ENCODE measurements at places on chromosomes 16 and 17.

GRCh38 chr16:73887911-73888310, 408.7 kb upstream of the PSMD7 start:
- DNase-seq = no peak

- no peak for DNase-seq
Measured at GRCh38 chr16:66599726-66600125, 4.8 kb upstream of the CMTM3 start.

DNA sequence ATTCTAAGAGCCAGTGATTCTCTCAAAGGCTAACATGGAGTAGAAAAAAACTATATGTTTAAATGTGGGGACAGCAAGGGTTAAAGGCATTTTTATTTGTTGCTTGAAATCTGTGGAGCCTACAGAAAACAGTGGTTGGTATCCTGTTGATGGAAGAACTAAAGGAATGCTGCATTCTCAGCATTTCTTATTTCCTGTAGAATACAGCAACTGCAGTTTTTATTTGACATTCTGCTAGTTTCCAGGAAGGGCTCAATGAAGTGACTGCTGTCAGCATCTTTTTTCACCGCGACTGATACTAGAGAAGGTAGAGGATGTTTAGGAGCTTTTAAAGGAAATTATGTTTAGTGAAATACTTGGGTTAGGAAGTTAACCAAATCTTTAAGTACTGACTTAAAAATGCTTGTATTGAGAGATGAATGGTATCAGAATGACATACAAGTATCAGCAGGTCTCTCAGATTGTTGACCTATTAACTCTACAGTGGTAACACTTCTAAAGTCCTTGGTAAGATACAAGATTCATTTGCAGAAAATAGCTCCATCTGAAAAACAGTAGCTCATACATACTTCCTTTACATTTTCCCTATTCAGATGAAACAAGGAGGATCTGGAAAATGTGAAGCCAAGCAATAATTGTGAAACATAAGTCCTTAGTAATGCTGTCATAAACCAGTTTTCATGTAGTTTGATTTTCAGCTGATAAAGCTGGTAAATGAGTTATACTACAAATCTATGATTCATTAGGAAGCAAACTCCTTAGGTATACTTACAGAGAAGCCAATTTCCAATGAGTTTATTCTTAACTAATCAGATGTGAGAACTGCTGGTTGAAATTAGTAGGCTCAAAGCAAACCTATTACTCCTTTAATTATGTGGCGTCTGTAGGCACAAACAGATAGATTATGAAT, 15.2 kb downstream of the CLTC start:
- no peak for DNase-seq

DNA sequence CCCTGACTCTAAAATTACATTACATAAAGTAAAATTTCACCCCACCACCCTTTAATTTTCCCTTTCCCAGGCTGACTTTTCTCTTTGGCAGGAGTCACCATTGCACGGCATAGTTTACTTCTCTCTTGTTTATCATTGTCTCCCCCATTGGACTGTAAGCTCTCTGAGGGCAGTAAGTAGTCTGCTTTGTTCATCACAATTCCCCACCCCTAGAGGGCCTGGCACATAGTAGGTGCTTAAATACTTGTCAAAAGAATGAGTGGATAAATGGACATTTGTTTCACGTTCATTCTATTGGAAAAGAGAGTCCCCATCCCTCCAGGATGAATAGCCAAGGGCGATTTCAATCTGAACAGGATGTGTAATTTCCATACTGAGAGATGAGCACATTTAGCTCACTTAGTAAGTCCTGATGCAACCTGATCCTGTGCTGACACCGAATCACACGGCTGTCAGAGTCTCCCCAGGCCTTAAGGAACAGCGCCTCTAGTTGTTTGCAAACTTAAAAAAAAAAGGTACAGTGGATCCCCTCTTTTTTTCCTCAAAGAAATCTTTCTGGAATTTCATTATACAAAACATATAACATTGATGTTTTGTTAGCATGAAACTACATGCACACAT, 54.0 kb downstream of the AKAP1 start:
- no peak for DNase-seq

DNA sequence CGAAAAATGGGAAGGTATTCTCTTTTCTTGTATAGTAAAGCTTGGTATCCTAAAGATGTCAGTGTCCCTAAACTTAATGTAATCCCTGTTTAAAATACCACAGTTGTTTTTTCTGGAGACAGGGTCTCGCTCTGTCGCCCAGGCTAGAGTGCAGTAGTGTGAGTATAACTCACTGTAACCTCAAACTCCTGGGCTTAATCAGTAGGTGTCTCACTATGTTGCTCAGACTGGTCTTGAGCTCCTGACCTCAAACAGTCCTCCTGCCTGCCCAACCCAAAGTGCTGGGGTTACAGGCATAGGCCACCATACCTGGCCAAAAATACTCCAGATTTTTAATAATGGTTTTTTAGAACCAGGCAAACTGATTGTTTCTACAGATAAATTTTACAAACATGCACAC, 8.2 kb downstream of the DCAF7 start:
- no peak for DNase-seq

GRCh38 chr17:55710829-55711496, 11.7 kb downstream of the TMEM100 start:
- DNase-seq = no peak

GRCh38 chr16:14548933-14549788, 80.9 kb downstream of the PARN start:
- no peak for DNase-seq

DNA sequence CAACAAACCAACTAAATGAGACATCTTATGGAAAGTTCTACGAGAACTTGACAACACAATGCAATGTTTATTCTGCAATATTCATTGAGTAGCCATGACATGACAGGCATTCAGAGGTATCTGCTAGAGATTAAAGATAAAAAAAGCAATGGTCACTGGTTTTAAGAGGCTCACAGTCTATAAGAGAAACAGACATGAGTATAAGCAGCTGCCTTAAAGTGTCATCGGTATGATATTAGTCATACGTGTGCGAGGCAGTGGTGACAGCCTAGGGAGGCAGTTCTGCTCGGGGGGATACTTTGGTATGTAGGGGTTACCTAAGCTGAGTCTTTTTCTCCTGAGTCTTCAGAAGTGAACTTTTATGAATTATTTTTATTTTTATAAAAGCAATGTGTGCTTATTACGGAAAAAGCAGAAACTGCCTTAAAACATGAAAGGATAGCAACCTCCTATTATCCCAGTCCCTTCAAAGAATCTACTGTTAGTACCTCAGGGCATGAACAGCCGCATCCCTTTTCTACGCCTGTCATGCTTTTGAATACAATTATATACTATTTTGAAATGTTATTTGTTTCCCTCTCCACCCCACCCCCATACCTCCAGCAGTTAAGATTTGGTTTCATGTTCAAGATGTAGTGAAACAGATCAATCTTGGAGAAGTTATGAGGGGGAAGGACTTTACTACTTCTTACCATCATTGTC, 7.7 kb downstream of the ST6GALNAC1 start:
- no peak for DNase-seq

- DNase-seq = no peak
Measured at GRCh38 chr16:54817940-54818574, 112.6 kb upstream of the IRX5 start.

- DNase-seq = no peak
Measured at GRCh38 chr17:8494506-8495111, 58.9 kb downstream of the NDEL1 start.

GRCh38 chr17:72145562-72145961, 24.7 kb downstream of the SOX9 start:
- DNase-seq = no peak

DNA sequence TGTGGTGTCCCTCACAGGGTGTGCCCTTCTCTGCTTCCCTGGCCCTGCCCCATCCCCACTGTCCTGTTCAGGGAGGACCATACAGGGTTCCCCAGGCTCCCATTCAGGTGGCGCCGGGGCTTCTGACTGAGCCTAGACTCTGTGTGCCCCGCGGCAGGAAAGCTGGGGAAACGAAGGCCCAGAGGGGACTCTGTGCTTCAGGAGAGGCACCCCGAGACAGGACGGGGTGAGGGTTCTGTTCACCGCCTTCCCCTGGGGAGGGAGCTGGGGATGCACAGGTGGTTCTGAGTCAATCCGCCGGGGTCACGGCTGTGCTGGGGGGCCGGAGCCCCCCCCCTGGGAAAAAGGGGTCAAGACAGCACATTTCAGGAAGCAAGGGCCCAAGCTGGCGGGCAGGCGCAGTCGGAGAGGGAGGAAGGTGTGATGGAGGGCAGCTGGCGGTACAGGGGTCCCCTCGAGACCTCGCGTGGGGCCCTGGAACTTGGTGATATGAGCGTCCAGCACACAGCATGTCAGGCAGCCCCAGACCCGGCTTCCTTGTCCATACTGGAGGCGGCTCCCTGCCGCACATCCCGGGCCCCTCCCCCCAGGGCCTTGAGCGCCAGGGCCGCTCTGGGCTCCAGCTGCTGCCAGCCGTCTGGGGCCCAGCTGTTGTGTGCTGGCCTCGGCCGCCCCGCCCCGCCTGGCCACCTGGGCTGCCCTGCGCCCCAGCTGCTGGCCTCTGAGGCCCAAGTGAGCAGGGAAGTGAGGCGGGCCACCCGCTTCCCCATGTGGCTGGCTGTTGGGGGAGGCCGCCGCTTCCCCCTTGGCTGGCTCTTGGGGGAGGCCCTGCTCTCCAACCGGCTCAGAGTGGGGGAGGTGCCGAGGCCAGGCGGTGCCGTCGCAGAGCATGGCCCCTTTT, 5.6 kb upstream of the NOTUM start:
- no peak for DNase-seq

GRCh38 chr17:41096055-41096454, 1.9 kb downstream of the KRTAP4-8 start:
- DNase-seq = no peak

- no peak for DNase-seq
Measured at GRCh38 chr16:28486266-28486665, 5.6 kb downstream of the CLN3 start.

GRCh38 chr17:71438631-71439146, 682.1 kb upstream of the SOX9 start:
- no peak for DNase-seq

- no peak for DNase-seq
Measured at GRCh38 chr16:88606148-88606757, 32.1 kb upstream of the IL17C start.

- no peak for DNase-seq
Measured at GRCh38 chr16:5428932-5429331, 331.3 kb upstream of the EEF2KMT start.

GRCh38 chr17:73394512-73395450, 83.0 kb upstream of the CDC42EP4 start:
- no peak for DNase-seq

DNA sequence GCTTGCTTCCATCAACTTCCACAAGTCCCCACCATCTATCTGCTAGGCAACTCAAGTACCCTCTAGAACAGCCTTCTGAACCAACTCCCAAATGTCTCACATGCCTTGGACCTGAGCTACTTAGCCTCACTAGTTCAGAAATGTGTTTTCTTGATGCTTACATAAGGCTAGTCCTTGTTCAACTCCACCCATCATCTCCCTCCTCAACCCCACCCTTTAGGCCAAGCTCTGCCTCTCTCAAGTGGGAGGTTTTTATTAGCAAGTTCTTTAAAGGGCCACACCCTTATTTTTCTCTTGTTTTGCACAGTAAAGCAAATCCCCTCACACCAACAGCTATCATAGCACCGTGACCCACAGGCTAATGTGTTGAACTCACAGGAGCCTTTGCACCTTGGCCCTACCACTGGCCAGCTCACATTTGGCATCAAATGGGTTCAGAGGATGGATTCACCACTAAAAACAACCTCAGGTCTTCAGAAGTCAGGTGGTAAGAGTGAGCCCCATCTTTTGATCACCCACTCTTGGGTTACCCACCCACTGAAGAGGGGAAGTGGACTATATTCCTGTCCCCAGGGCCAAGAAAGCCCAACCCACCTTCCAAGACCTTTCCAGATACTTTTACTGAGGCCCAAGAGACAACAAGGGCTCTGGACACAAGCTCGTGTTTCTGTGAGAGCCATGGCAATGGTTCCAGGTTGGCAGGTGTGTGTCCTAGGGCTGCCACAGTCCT, 12.2 kb downstream of the PIK3R5 start:
- DNase-seq = no peak

- DNase-seq = no peak
Measured at GRCh38 chr17:48732688-48733629, 4.4 kb upstream of the HOXB13 start.

DNA sequence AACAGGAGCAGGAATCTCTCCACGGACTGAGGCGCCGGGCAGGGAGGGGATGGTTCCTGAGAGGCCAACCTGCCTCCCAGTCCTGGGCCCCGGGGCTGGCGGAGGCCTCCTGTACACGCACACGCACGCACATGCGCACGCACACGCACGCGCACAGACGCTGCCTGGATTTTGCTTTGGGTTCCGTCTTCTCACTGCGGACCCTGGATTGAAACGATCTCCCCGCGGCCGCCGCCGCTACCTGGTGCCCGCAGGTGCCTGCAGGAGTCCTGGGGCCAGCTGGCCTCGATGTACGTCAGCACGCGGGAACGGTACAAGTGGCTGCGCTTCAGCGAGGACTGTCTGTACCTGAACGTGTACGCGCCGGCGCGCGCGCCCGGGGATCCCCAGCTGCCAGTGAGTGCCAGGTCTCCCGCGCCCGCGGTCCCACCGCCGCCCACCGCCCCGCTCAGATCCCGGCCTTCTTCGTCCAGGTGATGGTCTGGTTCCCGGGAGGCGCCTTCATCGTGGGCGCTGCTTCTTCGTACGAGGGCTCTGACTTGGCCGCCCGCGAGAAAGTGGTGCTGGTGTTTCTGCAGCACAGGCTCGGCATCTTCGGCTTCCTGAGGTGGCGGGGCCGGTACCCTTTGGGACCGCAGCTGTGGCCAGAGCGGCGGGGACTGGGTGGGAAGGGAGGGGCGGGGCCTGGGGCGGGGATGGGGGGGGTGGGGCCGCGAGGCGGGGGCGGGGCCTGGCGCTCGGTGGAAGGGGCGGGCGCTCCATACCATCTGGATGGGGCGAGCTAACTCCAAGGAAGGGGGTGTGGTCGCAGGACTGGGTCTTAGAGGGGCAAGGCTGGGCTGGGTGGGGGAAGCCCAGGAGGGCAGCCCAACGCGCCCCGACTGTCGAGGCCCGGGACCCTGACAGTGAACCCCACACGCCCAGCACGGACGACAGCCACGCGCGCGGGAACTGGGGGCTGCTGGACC, 12.3 kb downstream of the CES4A start:
- peak; percentile 43 for DNase-seq

DNA sequence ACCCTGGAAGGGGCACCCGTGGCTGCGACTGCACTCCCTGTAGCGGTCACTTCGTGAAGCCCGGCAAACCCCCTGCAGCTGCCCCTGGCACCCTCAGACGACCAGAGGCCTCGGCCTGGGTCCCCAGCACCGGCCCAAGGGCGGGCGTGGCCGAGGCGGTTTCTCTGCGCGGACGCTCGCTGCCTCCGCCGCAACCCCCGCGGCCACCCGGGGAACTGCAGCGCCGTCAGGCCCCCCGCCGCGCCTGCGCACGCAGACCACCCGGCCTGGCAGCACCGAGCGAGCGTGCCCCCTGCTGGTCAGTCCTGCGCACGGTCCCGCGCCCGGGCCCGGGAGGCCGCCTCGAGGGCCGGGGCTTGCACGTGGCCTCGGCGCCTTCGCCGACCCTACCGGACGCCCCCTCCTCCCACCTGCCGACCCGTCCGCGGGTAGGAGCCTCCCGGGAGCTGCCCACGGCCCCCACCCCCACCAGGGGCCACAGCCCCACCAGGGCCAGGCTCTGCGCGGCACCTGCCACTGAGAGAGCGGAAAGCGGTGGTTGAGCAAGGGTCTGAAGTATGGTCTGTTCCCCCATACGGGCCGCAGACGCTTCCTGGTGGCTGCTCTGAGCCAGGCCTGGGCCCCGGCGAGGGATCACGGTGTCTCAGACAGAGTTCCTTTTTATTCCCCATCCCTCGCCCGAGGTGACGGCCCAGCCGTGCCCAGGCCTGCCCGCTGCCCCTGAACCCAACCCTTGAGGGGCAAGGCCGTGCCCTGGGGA, 11.5 kb upstream of the HS3ST6 start:
- peak; percentile 89 for DNase-seq

- no peak for DNase-seq
Measured at GRCh38 chr16:58212824-58213655, 15.1 kb upstream of the CSNK2A2 start.

All from CD4-positive, alpha-beta T cell treated with Interleukin-6 at 100 ng/mL for 8 hours (primary cell).